Activated CD4-positive, alpha-beta T cell treated with anti-CD3 and anti-CD28 coated beads, Interleukin-2, amount 10 ng/mL, durations not matched to agents 24 days and 14 days (primary cell): ENCODE measurements at places on chromosomes 3 and 15. TPM values are rescaled to one million over a fixed set of nuclear protein-coding genes. Genes with fewer than 3 reads are reported as not detected.

- peak overlapping the region; percentile 95 for H3K4me3 ChIP-seq
- DNase-seq = no peak
- peaks cover 32% of the 10 kb centered on the region for H3K36me3 ChIP-seq
- H3K27ac ChIP-seq = peak overlapping the region; percentile 81
- H3K27me3 ChIP-seq = peaks cover 13% of the 10 kb centered on the region
- H3K4me1 ChIP-seq = peaks cover 33% of the 10 kb centered on the region
Measured at GRCh38 chr3:128051459-128051836, 789 bp upstream of the SEC61A1 start.

- H3K27me3 ChIP-seq = peaks cover 35% of the 10 kb centered on the region
- H3K27ac ChIP-seq = no peak overlapping the region
Measured at GRCh38 chr3:192915304-192915703, 2.4 kb downstream of the MB21D2 start.

- no peaks in the 10 kb centered on the region for H3K36me3 ChIP-seq
- H3K27me3 ChIP-seq = no peaks in the 10 kb centered on the region
- no peak overlapping the region for H3K4me3 ChIP-seq
- no peaks in the 10 kb centered on the region for H3K4me1 ChIP-seq
- no peak for DNase-seq
Measured at GRCh38 chr3:117277816-117278215, 568.2 kb downstream of the TUSC7 start.

DNA sequence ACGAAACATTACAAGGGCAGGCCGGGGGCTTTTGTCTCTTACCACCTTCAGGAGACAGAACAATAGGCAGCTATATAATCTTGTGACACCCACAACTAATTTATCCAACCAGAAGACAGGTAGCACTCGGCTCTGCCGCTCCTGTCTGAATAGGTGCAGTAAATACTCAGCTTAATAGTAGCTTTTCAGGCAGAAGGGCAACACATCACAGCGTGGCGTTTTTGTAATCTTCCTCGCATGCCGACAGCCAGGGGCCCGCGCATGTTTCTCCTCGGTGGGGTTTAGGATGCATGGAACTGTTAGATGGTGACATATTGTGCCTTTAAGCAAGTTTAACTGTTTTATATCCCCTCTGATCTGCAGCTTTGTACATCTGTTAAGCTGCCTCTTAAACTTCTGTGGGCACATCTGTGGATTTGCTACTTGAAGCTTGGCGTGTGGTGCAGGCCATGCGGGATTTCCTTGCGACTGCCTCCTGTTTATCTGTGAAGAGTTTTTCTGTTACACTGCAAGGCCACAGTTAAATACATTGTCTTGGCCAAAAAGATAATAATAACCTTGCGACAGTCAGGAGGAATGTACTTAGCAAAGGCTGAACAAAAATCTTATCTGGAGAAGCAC lies 123.2 kb upstream of the BNIP2 start:
- peak; percentile 37 for DNase-seq
- H3K4me3 ChIP-seq = no peak overlapping the region
- no peaks in the 10 kb centered on the region for H3K36me3 ChIP-seq
- H3K27ac ChIP-seq = no peak overlapping the region
- peaks cover 25% of the 10 kb centered on the region for H3K27me3 ChIP-seq

- H3K27ac ChIP-seq = no peak overlapping the region
- H3K36me3 ChIP-seq = no peaks in the 10 kb centered on the region
- DNase-seq = no peak
- H3K4me1 ChIP-seq = no peaks in the 10 kb centered on the region
- peaks cover 2% of the 10 kb centered on the region for H3K27me3 ChIP-seq
- H3K4me3 ChIP-seq = no peak overlapping the region
Measured at GRCh38 chr3:153925841-153926514, 195.2 kb upstream of the ARHGEF26 start.

- no peaks in the 10 kb centered on the region for H3K36me3 ChIP-seq
- peaks cover 22% of the 10 kb centered on the region for H3K27me3 ChIP-seq
- H3K27ac ChIP-seq = no peak overlapping the region
- H3K4me1 ChIP-seq = peaks cover 2% of the 10 kb centered on the region
- no peak overlapping the region for H3K4me3 ChIP-seq
- no peak for DNase-seq
Measured at GRCh38 chr3:193846569-193846968, 253.6 kb downstream of the OPA1 start.

GRCh38 chr15:89823836-89824606 lies 9.4 kb upstream of the ANPEP start:
- peaks cover 9% of the 10 kb centered on the region for H3K27me3 ChIP-seq
- no peak for DNase-seq
- no peaks in the 10 kb centered on the region for H3K4me1 ChIP-seq
- no peak overlapping the region for H3K4me3 ChIP-seq

DNA sequence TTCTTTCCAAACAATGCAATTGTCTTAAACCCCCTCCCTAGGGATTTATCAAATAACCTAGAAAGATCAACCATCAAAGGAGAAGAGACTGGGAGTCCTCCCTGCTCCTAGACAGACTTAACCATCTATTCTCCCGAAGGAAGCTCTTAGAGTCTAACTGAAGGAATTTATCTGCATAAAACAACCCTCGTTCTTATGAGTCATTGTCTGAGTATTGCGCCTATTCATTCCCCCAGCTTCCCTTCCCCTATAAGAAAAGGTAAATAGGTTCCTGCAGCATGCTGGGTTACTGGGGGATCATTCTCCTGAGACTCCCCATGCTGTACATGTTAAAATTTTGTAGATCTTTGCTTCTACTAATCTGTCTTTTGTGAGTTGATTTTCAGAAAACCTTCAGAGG lies 412.7 kb downstream of the OCA2 start:
- no peak overlapping the region for H3K27ac ChIP-seq
- no peaks in the 10 kb centered on the region for H3K4me1 ChIP-seq
- H3K4me3 ChIP-seq = no peak overlapping the region
- no peaks in the 10 kb centered on the region for H3K36me3 ChIP-seq
- no peaks in the 10 kb centered on the region for H3K27me3 ChIP-seq

DNA sequence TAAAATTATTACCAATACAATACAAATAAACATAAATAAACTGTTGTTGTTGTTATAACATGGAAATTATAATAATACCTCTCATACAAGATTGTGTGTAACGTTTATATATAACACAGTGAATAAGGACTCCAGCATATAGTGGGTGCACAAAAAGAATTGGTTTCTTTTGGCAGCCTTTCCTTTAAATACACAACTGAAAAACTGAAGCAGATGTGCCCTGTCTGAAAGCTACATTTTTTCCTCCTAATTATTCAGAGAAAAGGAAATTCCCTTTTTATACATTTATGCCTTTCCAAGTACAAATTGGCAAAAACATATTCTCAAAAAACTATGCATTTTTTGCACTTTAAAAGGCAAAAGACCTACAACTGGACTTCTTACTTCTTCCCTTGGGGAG lies 928.9 kb upstream of the NR2F2 start:
- no peak overlapping the region for H3K27ac ChIP-seq
- no peaks in the 10 kb centered on the region for H3K36me3 ChIP-seq
- H3K4me1 ChIP-seq = no peaks in the 10 kb centered on the region
- H3K4me3 ChIP-seq = no peak overlapping the region
- H3K27me3 ChIP-seq = peaks cover 2% of the 10 kb centered on the region
- DNase-seq = no peak

DNA sequence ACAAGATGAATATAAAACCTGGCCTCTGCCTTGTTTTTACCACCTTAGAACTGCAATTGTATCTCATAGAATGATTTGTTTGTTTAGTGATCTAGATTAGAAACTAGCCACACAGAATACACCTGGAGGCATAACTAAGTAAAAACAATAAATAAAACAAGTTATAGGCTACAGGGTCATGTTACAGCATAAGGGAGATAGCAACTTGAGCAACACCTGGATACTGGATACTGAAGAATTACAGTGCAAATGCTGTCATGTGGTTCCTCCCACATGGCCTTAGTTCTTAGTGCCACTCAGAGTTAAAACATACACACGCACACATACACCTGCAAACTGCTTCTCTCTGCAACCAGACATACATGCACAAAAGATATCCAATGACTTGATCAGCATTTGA lies 563.4 kb upstream of the DPPA4 start:
- no peak overlapping the region for H3K27ac ChIP-seq
- H3K4me1 ChIP-seq = peaks cover 8% of the 10 kb centered on the region
- H3K27me3 ChIP-seq = no peaks in the 10 kb centered on the region

GRCh38 chr3:159482241-159482993 lies 506.2 kb upstream of the IL12A start:
- no peaks in the 10 kb centered on the region for H3K36me3 ChIP-seq
- no peak overlapping the region for H3K27ac ChIP-seq
- H3K4me1 ChIP-seq = no peaks in the 10 kb centered on the region
- no peak for DNase-seq

DNA sequence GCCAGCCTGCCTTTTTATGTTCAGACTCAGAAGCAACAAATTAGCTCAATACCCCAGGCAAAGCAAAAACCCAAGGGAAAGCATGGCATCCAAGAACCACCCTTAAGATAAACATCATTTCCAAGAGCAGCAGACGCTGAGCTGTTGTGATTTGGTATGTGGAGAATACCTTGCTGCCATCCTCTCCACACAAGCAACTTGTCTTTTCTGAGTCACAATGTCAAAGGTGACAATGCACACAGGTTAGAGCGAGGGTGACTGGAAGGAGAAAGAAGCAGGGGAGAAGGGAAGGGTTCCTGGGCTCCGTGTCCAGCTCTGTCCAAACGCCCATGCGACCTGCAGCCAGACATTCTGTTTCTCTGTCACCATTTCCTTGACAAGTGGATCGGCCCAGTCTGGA lies 6.0 kb downstream of the PCSK6 start:
- no peak overlapping the region for H3K27ac ChIP-seq
- no peak overlapping the region for H3K4me3 ChIP-seq
- peaks cover 34% of the 10 kb centered on the region for H3K27me3 ChIP-seq
- H3K4me1 ChIP-seq = peaks cover 3% of the 10 kb centered on the region
- DNase-seq = no peak
- H3K36me3 ChIP-seq = no peaks in the 10 kb centered on the region

DNA sequence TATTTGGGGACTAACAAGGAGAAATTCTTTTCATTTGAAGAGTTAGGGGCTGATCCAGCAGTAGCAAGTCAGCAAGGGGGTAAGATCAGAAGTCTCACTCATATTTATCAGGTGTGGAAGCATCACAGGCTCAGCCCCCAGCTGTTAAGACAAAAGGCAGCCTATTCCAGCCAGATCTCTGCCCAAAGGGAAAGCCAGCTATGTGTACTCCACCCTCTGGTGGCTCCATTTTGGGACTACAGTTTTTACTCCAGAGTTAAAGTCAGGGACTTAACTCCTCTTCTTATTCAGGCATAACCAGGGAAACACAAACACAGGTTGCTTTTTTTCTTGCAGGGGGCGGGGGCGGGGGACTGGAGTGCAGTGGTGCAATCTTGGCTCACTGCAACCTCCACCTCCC lies 19.2 kb downstream of the UBP1 start:
- peaks cover 14% of the 10 kb centered on the region for H3K4me1 ChIP-seq
- no peak overlapping the region for H3K4me3 ChIP-seq
- H3K36me3 ChIP-seq = peaks cover 63% of the 10 kb centered on the region
- H3K27ac ChIP-seq = no peak overlapping the region

GRCh38 chr3:157531301-157531660 lies 28.1 kb upstream of the VEPH1 start:
- H3K36me3 ChIP-seq = no peaks in the 10 kb centered on the region
- H3K27ac ChIP-seq = no peak overlapping the region
- H3K27me3 ChIP-seq = peaks cover 3% of the 10 kb centered on the region
- no peak for DNase-seq
- no peaks in the 10 kb centered on the region for H3K4me1 ChIP-seq
- H3K4me3 ChIP-seq = no peak overlapping the region

DNA sequence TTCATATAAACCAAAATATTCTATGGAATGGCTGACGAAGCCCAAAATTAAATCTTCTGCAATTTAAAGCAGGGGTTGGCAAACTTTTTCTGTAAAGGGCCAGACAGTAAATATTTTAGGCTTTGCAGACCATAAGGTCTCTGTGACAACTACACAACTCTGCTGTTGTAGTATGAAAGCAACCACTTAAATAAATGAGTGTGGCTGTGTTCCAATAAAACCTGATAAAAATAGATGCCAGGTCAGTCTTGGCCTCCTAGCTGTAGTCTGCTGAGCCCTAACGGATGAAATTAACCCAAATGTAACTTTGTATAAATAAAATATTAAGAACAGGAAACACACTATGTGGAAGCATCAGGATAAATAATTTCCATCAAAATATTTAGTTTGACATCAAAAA lies 104.2 kb downstream of the FBXL22 start:
- no peak overlapping the region for H3K4me3 ChIP-seq
- H3K36me3 ChIP-seq = peaks cover 22% of the 10 kb centered on the region
- H3K4me1 ChIP-seq = peaks cover 1% of the 10 kb centered on the region
- H3K27ac ChIP-seq = no peak overlapping the region
- H3K27me3 ChIP-seq = no peaks in the 10 kb centered on the region

- peaks cover 3% of the 10 kb centered on the region for H3K4me1 ChIP-seq
- H3K27me3 ChIP-seq = peaks cover 15% of the 10 kb centered on the region
- DNase-seq = no peak
- no peak overlapping the region for H3K27ac ChIP-seq
- H3K36me3 ChIP-seq = no peaks in the 10 kb centered on the region
Measured at GRCh38 chr3:149340310-149340933, 7.0 kb upstream of the TM4SF18 start.

- no peak for DNase-seq
- H3K27me3 ChIP-seq = peaks cover 16% of the 10 kb centered on the region
- peaks cover 4% of the 10 kb centered on the region for H3K4me1 ChIP-seq
- no peak overlapping the region for H3K27ac ChIP-seq
- H3K4me3 ChIP-seq = no peak overlapping the region
- no peaks in the 10 kb centered on the region for H3K36me3 ChIP-seq
Measured at GRCh38 chr15:72813345-72814004, 29.9 kb upstream of the ADPGK start.

DNA sequence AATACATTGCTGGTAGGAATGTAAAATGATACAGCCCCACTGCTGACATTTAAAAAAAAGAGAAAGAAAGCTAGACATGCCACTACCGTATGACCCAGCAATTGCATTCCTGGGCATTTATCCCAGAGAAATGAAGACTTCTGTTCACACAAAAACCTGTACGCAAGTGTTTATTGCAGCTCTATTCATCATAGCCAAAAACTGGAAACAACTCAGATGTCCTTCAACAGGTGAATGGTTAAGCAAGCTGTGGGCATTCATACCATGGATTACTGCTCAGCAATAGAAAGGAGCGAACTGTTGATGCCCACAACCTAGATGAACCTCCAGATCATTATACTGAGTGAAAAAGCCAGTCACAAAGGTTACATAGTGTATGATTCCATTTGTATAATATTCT lies 132.5 kb downstream of the MAP2K5 start:
- H3K27ac ChIP-seq = no peak overlapping the region
- no peak overlapping the region for H3K4me3 ChIP-seq
- H3K36me3 ChIP-seq = peaks cover 1% of the 10 kb centered on the region
- DNase-seq = no peak
- no peaks in the 10 kb centered on the region for H3K27me3 ChIP-seq
- peaks cover 2% of the 10 kb centered on the region for H3K4me1 ChIP-seq

The SUSD5 gene
- not detected in 2 replicates for total RNA-seq

The KBTBD12 gene
- not detected in 2 replicates for total RNA-seq

The SKOR1 gene
- 0.09 and 0.14 TPM in 2 replicates for total RNA-seq

The SHC4 gene
- 20.4 and 21.2 TPM in 2 replicates for total RNA-seq

The CLSTN2 gene
- total RNA-seq = not detected in 2 replicates

The PTX3 gene
- total RNA-seq = not detected in 2 replicates

The BCL2A1 gene
- 110 and 111 TPM in 2 replicates for total RNA-seq
